ENCODE measurements at places on chromosomes 3 and 15.

- H3K4me1 ChIP-seq: no peaks in the 10 kb centered on the region
- DNase-seq: no peak
- H3K27ac ChIP-seq: no peak overlapping the region
- no peaks in the 10 kb centered on the region for H3K27me3 ChIP-seq
- no peaks in the 10 kb centered on the region for H3K36me3 ChIP-seq
Measured at GRCh38 chr3:40876009-40876408, 323.3 kb upstream of the CTNNB1 start.

- no peaks in the 10 kb centered on the region for H3K36me3 ChIP-seq
- no peaks in the 10 kb centered on the region for H3K4me1 ChIP-seq
- H3K27ac ChIP-seq: no peak overlapping the region
- H3K27me3 ChIP-seq: no peaks in the 10 kb centered on the region
- no peak overlapping the region for H3K4me3 ChIP-seq
- no peak for DNase-seq
Measured at GRCh38 chr15:48553559-48553958, 92.0 kb downstream of the FBN1 start.

DNA sequence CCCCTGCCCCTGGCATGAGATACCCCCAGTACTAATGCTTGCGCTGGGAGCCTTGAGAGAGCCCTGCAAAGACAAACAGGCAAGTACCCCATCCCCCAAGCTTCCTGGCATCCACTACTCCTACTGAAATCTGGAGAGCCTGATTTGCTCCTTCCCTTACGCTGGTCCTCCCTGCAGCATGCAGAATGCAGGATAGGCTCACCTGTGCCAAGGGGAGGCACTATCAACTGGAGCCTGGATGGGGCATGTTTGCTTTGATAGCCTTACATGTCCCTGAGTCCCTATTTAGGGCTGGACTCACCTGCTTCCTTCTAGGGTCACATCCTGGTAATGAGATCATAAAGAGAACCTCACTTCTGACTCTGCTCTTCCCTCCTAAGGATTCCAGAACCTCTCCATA is 42.9 kb downstream of the RAB11A start:
- H3K4me3 ChIP-seq: no peak overlapping the region
- no peak overlapping the region for H3K27ac ChIP-seq
- DNase-seq: no peak
- no peaks in the 10 kb centered on the region for H3K27me3 ChIP-seq
- H3K36me3 ChIP-seq: peaks cover 13% of the 10 kb centered on the region

- no peaks in the 10 kb centered on the region for H3K27me3 ChIP-seq
Measured at GRCh38 chr3:24378313-24378712, 116.3 kb downstream of the THRB start.

Measured in B cell (primary cell).